ENCODE measurements at places on chromosomes 2 and 18. TPM values are rescaled to one million over a fixed set of nuclear protein-coding genes. Genes with fewer than 3 reads are reported as not detected.

Gene NXPH2
- not detected for total RNA-seq

Gene INO80C
- 14.4 TPM for total RNA-seq

Gene MAPK4
- total RNA-seq = not detected

Gene DNAJC5G
- total RNA-seq = not detected

Gene CCDC148
- 1.8 TPM for total RNA-seq

Gene COL4A4
- total RNA-seq = 0.36 TPM

Gene SERPINB11
- total RNA-seq = not detected

Gene KHK
- 0.36 TPM for total RNA-seq

Gene CTLA4
- total RNA-seq = not detected

DNA sequence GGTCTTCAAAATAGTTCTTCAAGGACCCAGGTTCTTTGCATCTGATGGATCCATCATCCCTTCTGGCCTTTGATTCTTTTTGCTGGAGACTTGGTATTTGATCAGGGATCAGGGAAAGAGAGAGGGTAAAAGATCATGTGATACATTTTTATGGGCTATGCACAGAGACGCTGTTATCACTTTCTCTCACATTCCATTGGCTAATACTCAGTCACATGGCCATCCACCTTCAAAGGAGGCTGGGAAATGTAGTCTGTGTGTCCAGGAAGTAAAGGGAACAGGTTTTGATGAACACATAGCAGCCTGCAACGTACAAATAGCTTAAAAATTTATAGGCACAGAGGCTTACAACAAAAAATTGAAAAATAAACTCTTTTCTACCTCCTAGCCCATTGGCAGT lies 629.6 kb upstream of the FANCL start:
- DNase-seq = no peak

DNA sequence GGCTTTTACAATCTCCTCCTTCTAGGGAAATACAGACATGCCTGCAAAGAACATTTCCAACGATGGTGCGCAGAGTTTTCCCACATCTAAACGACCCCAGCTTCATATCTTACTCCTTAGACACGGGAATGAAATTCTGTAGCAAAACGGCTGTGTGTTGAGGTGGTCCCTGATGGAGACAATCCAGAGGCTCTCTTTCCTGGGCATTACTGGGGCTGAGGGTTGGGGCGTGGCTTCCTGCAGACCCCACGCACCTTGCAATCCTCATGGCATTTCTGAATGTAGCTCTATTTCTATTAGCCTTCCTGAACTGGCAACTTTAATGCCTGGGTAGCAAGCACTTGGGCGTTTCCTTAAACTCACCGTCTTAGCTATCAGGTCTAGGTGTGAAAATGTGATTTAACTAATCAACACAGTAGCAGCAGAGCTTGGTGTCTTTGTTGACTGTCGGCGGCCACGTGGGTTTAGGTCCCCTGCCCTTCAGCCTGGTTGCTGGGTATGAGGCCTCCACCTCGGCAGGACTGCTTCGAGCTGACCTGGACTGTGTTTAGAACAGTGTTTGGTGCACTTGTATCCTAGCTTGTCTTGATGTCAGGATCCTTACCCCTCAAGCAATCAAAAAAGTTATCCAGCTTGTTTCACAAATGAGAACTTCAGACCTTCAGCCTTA lies 242.8 kb downstream of the GBX2 start:
- DNase-seq = no peak

- DNase-seq = no peak
Observed at GRCh38 chr2:223969856-223970255, 12.6 kb downstream of the MRPL44 start.

GRCh38 chr2:10016802-10017258 lies 26.5 kb upstream of the KLF11 start:
- DNase-seq = no peak

DNA sequence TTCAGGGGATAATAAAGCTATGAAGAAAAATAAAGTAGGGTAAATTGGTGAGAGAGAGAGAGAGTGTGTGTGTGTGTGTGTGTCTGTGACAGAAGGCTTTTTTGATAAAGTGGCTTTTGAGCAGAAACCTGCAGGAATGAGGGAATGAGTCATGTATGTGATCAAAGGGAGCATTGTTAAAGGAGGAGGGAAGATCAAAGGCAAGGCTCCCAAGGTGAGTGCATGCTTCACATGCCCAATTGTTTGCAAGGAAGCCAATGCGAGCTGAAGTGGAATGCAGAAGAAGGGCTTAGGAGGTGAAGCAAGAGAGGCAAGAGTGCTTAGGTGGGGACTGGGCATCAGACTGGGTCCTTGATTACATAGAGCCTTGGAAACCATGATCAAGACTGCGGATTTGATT lies 96.8 kb downstream of the DNAH6 start:
- DNase-seq = no peak

Data from osteoblast (primary cell).